ENCODE measurements at places on chromosomes 1 and 21.
A peak's percentile ranks its signal among the peaks of the same experiment; 100 is the strongest.

DNA sequence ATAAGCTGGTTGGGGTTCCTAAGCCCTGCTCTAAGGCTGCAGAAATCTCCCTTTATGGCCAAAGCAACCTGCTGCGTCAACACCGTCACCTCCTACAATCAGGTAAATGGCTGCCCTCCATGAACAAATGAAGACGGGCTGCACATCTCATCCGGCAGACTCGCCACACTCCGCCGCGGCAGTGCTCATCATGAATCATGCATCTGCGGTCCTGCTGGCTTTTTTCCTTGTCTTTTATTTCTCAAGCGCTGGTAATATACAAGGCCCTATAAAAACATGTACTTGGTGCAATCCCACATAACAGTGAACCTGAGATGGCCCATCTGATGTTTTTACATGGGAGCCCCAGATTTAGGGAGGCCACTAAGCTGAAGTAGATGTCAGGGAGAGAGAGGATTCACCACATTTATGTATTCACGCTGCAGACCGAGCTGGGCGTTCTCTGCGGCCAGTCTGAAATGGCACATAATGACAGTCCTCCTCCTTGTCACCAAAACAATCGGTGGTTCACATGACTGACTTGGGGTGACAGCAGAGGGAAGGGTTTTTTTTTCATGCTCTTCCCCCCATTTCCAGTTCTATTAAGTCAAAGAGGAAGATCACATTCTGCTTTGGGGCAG lies 91.6 kb downstream of the KAZN start:
- no peak for DNase-seq

DNA sequence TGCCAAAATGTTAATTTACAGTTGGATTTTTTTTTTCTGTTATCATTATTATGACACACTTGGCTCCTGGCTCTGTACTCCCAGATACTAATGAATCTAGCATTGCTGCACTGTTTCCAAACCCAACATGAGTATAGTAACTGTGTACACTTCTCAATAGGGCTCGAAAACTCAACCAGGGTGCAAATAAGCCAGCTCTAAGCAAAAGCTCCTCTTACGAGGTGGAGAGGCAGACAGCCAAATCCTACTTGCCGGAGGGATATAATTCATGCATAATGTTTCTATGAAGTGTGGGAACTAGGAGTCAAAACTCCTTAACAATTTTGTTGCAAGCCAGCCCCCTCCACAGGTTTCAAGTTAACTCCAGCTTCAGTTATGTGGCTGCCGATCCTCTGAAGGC lies 510.4 kb upstream of the ZP4 start:
- DNase-seq: no peak

GRCh38 chr1:61746813-61747212 lies 4.5 kb downstream of the PATJ start:
- DNase-seq: no peak

GRCh38 chr1:167599957-167600581 lies 30.0 kb upstream of the RCSD1 start:
- DNase-seq: peak; percentile 8

DNA sequence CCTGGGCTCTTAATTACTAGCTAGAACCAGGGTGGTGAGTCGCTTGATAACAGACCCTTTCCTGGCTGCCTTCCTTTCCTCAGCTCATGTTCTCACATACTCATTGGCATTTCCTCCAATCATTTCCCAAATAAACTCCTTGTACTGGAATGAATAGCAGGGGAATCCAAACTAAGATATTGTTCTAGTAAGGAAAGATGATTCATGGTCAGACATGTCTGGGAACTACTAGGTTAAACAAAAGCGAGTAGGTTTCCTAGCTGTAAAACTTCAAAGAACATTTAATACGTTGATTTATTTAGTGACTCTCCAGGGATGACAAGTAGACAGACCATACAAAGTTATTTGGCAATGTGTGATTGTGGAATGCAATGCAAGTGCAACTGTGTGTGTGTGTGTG lies 121.2 kb upstream of the KCNJ6 start:
- no peak for DNase-seq

DNA sequence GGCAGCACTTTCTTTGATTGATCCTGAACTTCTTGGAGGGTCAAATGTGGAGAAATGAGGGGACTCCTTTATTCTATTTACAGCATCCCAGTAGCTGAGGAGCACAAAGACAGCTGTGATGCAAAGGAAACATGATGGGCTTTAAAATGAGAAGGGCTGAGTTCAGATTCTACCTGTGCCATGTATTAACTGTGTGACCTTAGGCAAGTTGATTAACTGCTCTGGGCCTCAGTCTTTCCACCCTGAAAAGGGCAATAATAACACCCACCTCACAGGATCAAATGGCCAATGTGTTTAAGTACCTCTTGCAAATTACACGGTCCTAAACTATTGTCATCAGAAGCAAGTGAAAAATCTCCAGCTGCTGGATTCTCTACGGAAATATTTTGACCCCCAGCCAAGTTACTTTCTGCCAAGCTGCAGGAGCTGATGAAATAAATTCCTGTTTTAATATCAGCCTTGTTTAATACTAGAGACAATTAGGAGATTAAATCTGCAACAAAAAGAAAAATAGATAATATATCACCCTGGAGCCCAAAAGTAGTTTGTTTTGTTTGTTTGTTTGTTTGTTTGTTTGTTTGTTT lies 15.7 kb downstream of the TMEM81 start:
- DNase-seq: no peak

DNA sequence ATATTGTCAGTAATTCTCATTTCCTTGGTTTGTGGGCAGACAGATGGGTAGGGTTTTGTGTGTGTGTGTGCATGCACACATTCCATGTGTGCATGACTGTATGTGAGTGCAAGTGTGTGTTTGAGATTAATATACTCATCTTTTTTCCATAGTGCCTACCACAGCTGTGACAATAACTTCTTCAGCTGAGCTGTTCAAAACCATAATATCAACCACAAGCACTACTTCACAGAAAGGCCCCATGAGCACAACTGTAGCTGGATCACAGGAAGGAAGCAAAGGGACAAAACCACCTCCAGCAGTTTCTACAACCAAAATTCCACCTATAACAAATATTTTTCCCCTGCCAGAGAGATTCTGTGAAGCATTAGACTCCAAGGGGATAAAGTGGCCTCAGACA lies 149.3 kb downstream of the ADGRL2 start:
- no peak for DNase-seq

DNA sequence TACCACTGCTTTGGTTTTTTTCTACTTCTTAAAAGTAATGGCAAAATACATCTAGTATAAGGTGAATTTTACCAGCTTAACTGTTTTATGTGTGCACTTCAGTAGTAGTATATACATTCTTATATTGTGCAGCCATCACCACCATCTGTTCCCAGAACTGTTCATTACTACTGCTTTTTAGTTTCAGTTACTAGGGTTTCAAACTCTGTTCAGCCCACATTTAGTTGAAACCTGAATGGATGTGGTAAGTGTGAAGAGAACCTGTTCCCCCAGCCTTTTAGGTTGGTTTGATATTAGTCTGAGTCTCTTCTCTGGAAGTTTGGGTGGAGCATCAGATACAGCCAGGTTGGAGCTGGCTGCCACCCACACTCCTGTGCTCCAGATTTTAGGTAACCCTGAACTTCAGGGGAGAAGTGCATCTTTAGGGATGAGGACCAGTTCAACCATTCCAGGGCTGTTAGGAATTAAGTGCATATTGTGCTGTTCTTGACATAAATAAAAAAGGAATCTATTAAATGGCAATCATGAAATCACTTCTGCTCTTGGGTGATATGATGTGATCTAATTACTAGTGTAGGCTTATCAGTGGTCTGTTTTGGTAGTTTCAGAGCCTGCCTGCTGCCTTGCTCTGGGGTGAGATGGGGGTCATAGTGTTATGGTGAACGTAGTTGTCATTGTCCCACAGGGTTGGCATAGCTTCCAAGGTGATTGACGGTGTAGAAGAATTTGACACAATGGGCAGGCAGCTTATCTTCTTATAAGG lies 32.1 kb downstream of the URB2 start:
- DNase-seq: no peak

DNA sequence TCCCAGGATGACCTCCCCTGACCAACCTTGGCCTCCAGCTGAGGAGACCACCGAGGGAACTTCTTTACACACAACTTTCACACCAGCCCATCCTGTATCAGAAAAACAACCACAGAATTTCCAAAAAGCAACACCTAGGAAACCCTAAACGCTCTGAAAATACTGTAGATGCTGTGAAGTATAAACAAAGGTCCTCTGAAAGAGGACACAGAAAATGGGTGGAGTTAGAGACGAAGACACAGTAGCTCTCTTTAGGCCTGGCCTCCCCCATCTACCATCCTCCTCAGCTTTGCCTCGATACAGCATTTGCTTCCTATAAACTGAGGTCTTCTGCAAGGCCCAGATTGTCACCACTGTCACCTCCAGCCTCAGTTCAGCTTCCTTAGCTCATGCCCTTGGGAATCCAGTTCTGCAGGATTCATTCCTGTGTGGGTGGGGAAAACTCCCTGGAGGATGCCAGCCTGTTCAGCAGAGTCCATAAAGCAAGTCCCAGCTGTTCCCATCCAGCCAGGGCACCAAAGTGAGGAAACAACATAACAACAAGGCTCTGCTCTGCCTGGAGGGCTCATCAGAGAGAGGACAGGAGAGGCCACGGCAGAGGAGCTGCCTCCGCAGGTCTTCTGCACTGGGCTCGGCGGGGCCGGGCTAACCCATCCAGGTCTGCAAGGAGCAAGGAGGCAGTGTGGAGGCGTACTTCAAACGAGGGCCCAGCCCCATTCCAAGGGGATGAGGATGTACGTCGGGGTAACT lies 15.0 kb downstream of the PIK3C2B start:
- no peak for DNase-seq

DNA sequence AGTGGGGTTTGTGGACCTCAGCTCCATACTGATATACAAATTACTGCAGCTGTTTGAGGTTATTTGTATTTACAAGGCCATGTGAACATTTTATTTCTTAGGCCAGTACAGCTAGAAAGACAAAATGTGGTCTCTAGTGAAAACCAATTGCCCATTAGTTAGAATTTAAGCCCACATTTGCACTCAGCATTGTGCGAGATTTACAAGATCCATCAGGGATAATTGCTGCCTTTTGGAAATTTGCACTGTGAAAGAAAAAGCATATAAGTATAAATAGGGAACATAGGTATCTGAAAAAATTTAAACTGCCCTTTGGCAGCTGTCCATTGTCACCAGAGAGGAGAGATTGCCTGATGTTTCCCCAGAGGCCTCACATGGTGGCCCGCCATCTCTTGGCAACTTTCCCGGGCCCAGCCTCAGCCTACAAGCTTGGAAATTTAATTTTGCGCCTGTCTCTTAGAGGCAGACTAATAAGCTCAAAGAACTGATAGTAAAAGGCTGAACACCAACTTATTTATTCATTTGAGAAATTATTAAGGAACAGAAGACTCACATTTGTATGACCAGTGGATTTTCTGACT lies 120.7 kb downstream of the MAP3K21 start:
- DNase-seq: no peak

DNA sequence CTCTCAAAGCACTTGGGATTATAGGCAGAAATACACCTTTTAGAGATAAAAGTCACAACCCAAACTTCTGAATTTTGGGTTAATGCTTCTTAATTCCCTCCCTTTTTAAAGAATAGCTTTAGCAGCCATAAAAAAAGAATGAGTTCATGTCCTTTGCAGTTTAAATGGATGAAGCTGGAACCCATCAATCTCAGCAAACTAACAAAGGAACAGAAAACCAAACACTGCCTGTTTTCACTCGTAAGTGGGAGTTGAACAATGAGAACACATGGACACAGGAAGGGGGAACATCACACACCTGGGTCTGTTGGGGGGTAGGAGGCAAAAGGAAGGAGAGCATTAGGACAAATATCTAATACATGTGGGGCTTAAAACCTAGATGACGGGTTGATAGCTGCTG lies 55.8 kb downstream of the SLC27A3 start:
- DNase-seq: no peak

DNA sequence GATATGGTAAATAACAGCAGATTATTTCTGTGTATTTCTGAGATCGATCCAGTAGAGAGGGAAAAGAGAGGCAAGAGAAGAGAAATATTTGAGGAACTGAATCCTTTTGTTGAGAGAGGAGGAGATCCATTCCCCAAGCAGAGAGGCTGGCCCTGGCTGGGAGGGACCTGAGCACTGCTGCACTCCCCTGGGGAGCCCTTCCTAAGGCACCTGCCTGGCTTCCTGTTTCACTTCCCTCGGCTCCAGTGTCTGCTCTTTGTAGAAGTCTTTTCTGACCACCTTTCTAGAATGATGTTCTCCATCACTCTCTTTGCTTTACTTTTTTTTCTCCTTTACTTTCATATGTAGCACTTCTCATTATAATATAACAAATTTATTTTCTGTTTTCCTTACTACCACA lies 42.3 kb upstream of the SLC6A9 start:
- DNase-seq: no peak

DNA sequence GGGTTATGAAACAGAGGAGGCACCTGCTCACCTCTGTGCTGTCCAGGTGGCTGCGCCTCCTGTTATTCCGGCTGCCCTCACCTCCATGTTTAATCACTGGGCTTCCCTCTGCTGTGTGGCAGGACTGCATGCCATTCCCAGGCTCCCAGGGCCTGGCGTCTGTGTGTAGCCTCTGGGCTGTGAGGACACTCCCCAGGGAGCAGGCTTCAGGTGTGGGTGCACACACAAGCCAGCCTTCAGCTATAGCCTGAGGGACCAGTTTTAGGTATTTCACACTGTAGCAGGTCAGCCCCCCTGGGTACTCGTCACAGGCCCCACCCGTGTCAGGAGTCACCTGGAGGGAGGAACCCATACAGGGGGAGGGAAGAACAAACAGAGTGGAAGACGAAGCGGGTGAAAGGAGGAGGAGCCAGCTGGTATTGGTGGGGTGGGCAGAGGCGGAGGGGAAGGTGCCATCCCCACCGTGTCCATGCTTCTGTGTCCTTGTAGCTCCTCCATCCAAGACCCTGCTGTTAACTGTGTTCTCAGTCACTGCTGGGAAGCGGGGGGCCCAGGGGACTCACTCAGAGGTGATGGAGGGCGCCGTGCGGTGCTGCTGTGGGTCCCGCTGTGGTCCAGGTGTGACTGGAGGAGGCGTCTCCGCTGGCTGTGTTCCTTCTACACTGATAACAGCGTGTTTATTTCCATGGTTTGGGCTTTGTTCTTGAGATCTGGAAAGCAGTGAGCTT lies 158.6 kb downstream of the PGBD5 start:
- no peak for DNase-seq

DNA sequence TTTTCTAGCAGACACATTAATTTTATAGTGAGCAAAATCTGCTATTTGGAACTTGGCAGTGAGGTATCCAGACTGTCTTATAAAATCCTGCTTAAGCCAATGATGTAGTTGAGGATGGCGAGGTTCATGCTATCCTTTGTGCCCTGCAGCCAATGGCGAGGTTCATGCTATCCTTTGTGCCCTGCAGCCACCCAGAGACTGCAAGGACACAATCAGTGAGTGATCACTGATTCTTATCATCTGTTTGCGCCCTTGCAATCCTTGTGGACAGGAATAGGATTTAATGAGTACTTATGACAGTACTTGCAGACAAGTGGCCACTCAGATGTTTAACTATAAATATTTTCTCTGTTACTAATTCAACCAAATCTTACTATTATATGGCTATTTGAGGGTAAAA lies 112.6 kb downstream of the EIF4G3 start:
- DNase-seq: no peak

Data from stimulated activated CD4-positive, alpha-beta T cell treated with anti-CD3 and anti-CD28 coated beads, Interleukin-4, amount 100 ng/mL, for 1 hour (primary cell).